ENCODE measurements at places on chromosomes 12 and 14.

- DNase-seq: no peak
Observed at GRCh38 chr14:27065886-27066285, 468.1 kb upstream of the NOVA1 start.

DNA sequence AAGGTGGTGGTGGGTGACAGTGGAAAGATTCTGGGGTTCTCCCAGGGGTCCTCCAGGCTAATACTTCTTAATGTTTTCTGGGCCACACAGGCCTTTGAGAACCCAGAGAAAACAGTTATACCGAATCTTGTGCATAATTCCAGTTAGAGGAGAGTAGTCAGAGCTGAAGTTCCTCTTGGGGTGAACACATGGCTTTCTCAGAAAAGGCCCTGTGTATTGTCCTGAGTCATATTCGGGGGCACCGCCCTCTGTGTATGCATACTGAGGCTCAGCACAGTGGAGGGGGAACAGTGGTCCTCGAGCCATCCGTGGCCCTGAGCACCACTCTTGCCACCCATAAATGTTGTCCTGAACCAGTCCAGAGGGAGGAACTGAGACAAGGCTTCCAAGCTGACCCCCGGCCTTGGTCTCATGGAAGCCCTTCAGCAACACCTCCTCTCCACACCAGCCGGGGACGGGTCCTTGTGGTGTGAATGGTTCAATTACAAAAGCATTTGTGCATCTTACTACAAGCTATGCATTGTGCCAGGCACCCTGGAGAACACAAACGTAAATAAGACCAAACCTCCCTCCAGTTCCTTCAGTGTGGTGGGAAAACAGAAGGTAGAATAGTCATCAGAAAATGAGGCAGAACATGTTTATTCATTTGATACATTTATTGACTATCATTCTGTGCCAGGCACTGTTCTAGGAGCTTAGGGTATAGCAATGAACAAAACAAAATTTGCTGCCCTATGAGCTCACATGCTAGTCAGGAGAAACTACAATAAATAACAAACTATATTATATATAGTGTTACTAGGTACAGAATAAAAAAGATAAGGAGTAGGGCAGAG is 9.9 kb downstream of the DHRS2 start:
- DNase-seq: no peak

DNA sequence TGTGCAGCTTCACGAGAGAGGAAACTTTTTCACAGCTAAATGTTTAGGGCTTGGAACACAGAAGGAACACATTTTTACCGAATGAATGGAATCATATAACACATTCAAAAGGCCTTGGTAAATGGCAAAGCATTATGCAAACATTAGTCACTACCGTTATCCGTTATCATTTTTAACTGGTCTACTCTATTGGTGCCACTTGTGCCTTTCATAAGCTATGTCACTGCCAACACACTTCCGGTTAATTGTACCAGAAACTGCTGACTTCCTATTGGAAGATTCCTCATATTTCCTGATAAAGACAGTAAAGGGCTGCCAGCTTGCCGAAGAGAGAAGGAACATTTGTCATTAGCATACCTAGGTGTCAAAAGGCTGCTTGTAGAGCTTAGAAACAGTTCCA is 169.2 kb downstream of the APAF1 start:
- DNase-seq: no peak

- DNase-seq: no peak
Observed at GRCh38 chr12:107702106-107702505, 16.5 kb downstream of the PWP1 start.

- no peak for DNase-seq
Observed at GRCh38 chr12:64793610-64794009, 30.8 kb upstream of the TBC1D30 start.

DNA sequence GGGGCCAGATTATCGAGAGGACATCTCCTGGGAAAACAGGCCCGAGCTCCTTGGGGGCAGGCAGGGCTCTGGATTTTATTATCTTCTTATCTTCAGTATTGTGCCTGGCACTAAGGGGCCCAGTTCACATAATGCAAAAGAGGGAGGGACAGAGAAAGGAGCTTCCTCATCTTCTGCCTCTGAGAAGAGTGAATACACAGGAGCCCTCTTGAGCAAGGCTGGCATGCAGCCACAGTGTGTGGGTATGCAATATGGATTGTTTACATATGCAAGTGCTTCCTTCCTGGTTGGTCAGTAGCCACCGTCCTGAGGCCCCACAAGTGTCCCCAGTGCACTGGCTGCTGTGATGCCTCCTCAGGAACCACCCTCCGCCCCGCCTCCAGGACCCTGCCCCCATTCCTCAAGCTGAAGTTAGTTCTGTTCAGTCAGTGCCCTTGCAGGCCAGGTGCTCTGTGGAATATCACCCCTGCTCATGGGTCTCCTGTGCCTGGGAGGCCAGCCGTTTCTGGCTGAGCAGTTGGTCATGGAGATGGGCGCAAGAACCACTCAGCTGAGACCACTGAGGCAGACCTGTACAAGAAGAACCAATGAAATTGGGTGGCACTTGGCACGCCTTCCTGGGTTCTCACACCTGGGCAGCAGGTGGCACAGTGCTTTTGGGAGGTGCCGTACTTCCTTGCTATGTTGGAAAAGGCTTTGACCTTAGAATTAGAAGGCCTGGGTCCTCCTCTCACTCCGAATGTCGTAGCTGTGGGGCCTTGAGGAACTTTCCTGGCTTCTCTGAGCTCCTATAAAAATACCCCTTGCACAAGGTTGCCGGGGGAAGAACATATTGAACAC is 35.1 kb upstream of the ACTN1 start:
- DNase-seq: no peak

DNA sequence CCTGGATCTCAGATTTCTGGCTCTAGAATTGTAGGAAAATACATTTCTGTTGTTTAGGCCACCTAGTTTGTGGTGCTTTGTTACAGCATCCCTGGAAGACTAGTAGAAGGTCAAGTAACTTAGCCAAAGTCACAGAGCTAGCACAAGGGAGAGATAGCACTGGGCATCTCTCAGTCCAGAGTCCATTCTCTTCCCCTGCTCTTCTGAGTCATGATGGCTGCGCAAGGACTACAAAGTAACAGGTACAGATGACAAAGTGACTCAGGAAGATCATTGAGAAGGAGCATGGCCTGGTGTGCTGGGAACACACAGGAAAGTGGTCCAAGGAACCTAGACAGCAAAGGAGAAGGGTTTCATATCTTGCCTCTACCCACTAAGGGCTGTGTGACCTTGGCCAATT is 19.3 kb downstream of the SLC17A8 start:
- no peak for DNase-seq

DNA sequence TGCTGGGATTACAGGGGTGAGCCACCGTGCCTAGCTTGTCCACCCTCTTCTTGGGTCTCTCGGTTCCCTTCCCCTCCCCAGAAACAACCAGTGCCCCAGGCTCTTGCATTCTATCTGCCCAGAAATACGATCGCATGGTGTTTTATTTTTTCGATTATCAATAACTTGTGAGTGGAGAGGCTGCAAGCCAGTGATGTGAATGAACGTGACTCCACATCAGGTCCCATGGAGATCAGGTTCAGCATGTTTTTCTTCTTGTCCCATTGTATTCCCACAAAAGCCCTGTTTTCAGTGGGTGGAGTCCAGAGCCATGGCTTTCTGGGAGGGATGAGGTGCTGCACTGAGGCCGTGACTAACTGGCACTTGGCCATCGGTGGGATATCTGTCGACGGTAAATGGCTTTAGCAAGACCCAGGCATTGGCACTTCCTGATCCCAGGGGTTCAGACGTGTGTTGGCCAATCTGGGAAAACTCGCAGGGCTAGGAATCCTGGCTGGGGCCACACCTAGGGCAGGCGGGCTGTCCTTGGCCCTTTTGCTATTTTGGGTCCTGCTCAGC is 12.7 kb upstream of the HNF1A start:
- no peak for DNase-seq

DNA sequence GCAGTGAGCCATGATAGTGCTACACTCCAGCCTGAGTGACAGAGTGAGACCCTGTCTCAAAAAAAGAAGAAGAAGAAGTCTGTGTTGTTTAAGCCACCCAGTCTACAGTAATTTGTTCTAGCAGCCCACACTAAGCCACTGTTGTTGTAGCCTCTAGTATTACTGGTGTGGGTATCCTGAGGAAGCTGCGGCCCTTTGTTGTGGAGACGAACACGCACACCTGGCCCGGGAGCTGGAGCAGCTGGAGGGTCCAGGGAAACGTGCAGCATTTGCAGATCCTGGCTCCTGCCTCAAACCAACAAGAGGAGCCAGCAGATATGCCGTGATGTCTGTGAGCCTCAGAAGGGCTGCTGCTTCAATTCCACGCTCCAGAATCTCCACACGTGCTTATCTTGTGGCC is 65.3 kb downstream of the MAP1LC3B2 start:
- DNase-seq: no peak

Data from NCI-H2081 treated with DMSO at 0.1 percent for 48 hours (cell line).